Activated CD8-positive, alpha-beta T cell treated with anti-CD3 and anti-CD28 coated beads, Interleukin-2, amount 10 ng/mL, durations not matched to agents 7 days and 5 days (primary cell): ENCODE measurements at places on chromosomes 3 and 15. TPM values are rescaled to one million over a fixed set of nuclear protein-coding genes. Genes with fewer than 3 reads are reported as not detected.
A peak's percentile ranks its signal among the peaks of the same experiment; 100 is the strongest.

DNA sequence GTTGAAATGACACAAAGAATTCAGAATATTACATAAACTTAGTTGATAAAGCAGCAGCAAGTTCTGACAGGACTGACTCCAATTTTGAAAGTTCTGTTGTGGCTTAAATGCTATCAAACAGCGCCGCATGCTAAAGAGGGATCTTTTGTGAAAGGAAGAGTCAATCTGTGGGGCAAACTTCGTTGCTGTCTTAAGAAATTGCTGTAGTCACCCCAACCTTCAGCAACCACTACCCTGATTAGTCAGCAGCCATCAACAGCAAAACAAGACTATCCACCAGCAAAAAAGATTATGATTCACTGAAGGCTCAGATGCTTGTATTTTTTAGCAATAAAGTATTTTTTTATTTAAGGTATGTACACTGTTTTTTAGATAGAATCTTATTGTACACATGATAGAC lies 14.2 kb downstream of the CRBN start:
- DNase-seq, result no peak

DNA sequence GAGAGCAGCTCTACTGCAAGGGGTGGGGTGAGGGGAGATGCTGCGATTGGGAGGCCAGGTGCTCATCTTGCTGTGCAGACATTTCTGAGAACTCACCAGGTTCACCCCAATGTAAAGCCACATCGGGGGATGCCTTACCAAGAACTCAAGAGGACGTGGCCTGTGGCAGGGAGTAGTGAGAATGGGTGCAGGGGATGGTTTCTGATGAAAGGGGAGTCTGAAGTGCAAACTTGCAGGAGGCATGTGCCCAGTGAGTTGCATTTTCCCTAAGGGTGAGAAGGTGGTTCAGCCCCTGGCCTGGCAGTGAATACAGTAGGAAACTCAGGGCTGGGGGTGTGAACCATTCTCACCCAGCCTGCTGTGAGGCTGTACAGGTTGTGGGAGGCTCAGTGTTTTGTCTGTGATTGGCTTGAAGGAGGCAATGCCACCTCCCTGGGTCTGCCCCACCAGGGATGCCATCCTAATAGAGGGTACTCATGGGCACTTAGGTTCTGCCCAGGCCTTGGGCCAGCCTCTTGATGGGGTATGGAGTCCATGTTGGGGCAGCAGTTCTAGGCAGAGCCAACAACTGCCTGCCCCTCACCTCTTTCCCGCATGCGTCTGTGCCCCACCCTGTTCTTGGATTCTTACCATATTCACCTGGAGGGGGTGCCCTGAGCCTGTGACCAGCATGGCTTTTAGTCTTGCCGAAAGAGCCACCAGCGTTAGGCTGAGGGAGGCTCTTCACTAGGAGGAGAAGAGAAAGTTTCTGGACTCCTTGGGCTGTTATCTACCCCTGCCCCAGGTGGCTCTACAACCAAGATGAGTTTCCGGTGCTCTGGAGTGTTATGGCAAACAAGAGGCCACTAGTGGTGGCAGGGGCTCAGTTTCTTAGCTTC lies 4.5 kb downstream of the HEMK1 start:
- peak; percentile 97 for DNase-seq

The PLSCR2 gene
- total RNA-seq, result not detected

DNA sequence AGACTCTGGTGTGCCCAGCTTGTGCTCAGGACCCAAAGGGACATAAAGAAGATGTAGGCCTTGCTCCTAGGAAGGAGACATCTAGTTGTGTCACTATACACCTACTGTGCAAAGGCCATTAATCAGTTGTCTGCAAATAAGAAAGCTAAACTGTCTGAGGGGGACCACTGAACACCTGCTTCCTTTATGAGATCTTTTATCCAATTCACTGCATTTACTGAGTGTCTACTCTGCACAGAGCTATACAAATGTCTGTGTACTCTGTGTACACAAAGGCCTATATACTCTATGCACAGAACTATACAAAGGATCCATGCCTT lies 124.8 kb downstream of the CTNNB1 start:
- no peak for DNase-seq

- DNase-seq, result no peak
Observed at GRCh38 chr3:102068736-102069135, 219.4 kb downstream of the NFKBIZ start.

GRCh38 chr3:47273564-47273963 lies 9.0 kb downstream of the KIF9 start:
- no peak for DNase-seq

DNA sequence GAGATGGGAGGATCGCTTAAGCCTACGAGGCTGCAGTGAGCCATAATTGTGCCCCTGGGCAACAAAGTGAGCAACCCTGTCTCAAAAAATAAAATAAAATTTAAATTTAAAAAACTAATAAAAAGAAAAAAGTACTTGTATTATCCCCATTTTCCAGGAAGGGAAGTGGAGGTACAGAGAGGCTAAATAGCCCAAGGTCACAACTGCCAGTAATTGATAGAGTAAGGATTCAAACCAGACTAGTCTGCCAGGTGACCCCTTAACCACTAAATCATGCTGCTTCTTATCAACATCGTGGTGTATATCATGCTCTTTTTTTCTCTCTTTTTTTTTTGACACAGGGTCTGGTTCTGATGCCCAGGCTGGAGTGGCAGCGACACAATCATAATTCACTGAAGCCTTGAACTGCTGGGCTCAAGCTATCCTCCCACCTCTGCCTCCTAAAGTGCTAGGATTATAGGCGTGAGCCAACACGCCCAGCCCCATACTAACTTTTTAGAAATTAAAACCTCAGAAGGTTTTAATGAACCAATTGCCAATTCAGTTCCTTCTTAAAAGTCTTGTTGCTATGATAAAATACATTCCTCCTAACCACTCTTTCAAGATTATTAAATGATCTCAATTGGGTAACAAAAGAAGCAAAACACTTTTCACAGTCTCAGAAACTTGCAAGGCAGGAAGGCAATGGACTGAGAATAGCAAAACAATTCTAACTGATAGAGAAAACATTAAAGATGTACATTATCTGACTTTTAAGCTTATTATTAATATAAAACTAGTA lies 30.5 kb downstream of the HERC1 start:
- no peak for DNase-seq

The ECE2 gene
- total RNA-seq, result not detected

DNA sequence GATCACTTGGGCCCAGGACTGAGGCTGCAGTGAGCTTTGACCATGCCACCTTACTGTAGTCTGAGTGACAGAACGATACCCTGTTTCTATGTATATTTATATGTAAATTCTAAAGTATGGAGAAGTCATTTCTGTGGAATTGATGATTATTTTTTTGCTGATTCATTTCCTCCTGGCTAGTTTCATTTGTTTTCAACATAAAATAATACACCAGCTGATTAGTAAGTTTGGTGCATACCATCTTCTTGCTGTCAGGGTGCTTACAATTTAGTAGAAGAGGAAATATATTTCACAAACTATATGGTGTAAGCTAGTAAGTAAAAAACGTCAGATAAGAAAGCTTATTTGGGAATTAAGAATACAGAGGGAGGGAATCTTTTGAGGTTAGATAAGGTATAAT lies 36.0 kb downstream of the SLC25A26 start:
- no peak for DNase-seq
